ENCODE measurements at places on chromosomes 1 and 21. TPM values are rescaled to one million over a fixed set of nuclear protein-coding genes. Genes with fewer than 3 reads are reported as not detected.

GATAD2B gene
- 3.4 TPM for polyA plus RNA-seq

ETNK2 gene
- polyA plus RNA-seq = 8.1 TPM

TDRD10 gene
- 0.81 TPM for polyA plus RNA-seq

ESPN gene
- 18.0 TPM for polyA plus RNA-seq

RGS4 gene
- polyA plus RNA-seq = 7.5 TPM

DONSON gene
- 5.9 TPM for polyA plus RNA-seq

PDIK1L gene
- polyA plus RNA-seq = 4.1 TPM

TBX19 gene
- polyA plus RNA-seq = 1.1 TPM

BTG3 gene
- polyA plus RNA-seq = 26.6 TPM

LCE1A gene
- polyA plus RNA-seq = not detected

SRSF4 gene
- 49.6 TPM for polyA plus RNA-seq

SPATA6 gene
- 12.4 TPM for polyA plus RNA-seq

SEMA6C gene
- 7.1 TPM for polyA plus RNA-seq

GLRX2 gene
- 18.4 TPM for polyA plus RNA-seq

NFASC gene
- 1.1 TPM for polyA plus RNA-seq

KCNA3 gene
- polyA plus RNA-seq = not detected

MPC2 gene
- polyA plus RNA-seq = 201 TPM

MRAP gene
- not detected for polyA plus RNA-seq

OR2T29 gene
- not detected for polyA plus RNA-seq

PGBD5 gene
- 0.31 TPM for polyA plus RNA-seq

YRDC gene
- polyA plus RNA-seq = 13.1 TPM

GSTM3 gene
- 350 TPM for polyA plus RNA-seq

Measured in stomach (tissue), 19 donors.